ENCODE measurements at places on chromosomes 12 and 14.
A peak's percentile ranks its signal among the peaks of the same experiment; 100 is the strongest.

DNA sequence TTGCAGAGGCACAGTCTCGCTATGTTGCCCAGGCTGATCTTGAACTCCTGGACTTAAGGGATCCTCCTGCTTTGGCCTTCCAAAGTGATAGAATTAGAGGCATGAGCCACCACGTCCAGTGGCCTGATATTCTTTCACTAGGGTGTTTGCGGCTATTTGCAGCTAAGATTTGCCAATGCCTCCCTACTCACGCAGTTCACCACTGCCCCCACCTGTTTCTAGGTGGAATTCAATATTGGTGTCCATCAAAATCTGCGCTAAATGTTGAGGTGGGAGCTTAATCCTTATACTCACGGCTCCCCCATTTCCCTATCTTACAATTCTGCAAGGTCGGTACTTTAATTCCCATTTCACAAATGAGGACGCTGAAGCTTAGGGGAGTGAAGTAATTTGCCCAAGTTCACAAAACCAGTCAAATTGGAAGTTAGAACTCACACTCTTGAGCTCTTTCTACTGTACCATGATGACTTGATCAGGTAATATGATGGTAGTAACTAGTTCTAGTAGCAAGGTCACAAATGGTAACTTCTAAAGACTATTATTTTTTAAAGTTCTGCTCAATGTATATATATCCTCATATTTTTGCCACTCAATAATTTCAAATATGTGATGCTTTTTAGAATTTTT is 22.1 kb upstream of the LRRC9 start:
- no peak for DNase-seq

DNA sequence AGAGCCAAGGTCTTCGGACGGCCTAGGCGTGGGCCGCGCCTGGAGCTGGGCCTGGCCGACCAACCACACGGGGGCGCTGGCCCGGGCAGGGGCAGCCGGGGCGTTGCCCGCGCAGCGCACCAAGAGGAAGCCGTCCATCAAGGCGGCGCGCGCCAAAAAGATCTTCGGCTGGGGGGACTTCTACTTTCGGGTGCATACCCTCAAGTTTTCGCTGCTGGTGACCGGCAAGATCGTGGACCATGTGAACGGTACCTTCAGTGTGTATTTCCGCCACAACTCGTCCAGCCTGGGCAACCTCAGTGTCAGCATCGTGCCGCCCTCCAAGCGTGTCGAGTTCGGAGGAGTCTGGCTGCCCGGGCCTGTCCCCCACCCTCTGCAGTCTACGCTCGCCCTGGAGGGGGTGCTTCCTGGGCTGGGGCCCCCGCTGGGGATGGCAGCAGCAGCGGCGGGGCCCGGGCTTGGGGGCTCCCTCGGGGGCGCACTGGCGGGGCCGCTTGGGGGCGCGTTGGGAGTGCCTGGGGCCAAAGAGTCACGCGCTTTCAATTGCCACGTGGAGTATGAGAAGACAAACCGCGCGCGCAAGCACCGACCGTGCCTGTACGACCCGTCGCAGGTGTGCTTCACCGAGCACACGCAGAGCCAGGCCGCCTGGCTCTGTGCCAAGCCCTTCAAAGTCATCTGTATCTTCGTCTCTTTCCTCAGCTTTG is 4.4 kb upstream of the SHMT2 start:
- DNase-seq = peak; percentile 81

GRCh38 chr12:132783917-132784531 is 22.4 kb upstream of the ANKLE2 start:
- DNase-seq = no peak

- no peak for DNase-seq
Measured at GRCh38 chr12:105225505-105226015, 10.4 kb downstream of the APPL2 start.

DNA sequence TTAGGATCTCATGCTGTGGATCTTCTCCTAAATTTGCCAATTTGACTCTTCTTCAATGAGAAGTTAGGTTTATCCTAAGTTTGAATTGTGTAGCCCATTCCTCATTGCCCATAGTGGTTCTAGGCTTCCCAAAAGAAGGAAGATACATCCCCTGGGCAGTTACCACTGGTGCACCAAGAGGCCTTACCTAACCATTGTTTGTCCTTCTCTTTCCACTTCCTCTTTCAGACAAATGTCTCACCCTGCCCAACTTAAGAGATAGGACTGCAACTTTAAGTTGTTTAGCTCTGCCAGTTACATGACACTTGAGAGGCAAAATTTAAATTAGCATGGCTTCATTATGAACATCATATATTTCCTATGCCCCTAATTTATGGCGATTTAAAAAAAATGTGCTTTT is 9.4 kb upstream of the KCNH3 start:
- DNase-seq = no peak

GRCh38 chr12:96882862-96883261 is 24.2 kb upstream of the NEDD1 start:
- no peak for DNase-seq

- DNase-seq = no peak
Measured at GRCh38 chr12:71642264-71642663, 21.4 kb downstream of the ZFC3H1 start.

- no peak for DNase-seq
Measured at GRCh38 chr14:45194964-45195363, 58.0 kb downstream of the MIS18BP1 start.

DNA sequence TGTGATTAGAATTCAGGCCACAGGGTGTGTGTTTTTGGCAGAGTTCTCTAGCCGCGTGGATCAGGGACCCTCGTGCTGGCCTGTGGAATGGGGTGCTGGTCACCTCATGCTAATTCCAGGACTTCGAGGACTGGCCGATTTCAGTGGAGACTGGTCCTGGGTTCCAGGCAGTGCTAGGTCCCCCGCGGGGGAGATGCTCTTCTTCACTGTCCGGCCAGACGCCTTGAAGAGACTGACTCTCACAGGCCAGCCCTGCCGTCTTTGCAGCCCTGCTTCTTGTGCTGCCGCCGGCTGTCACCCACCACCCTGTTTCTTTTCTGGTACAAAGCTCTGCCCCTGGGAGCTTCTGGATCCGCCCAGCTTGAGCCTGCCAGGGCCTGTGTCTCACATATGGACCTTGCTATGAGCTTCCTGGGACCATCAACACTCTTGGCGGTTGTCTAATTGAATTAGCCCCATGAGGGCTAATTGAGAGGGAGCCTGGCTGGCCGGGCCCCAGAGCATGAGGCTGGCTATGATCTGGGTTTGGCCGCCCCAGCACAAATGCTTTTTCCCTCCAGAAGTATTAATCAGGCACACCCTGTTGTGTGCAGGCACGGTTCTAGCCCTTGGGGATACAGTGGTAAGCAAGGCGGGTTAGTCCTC is 8.2 kb downstream of the MLXIP start:
- no peak for DNase-seq

DNA sequence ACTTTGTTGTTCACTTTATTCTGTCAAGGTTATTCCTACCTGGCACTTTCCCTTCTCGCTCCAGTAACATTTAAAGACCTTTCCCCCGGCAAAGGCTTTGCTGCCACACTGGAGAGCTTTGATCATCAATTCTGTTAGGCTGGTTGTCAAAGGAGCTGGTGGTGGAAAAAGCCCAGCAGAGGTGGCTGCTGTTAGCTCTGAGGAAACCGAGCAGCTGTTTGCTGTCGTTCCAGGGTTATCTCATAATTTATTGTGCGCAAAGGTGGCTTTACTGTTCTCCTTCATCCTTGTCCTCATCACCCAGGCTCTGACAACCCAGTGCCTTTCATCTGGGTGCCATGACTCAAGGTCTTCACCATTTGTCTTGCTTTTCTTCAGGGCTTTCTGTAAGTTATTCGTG is 38.2 kb upstream of the CRADD start:
- no peak for DNase-seq

DNA sequence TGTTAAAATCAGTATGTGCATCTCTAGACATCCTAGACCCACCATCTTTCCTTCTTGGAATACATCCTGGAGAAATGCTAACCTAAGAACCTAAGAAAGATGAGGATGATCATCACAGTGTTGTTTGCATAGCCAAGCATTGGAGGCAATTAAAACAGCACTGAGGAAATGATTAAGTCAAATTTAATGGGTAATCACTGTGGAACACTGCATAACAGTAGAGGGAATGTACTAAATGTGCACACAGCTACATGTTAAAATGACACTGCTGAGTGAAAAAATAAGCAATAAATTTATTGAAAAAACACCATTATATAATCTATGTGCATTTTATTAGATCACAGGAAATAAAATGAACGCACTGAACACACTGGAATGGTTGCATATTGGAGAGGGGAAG is 987.1 kb upstream of the SEL1L start:
- DNase-seq = no peak

DNA sequence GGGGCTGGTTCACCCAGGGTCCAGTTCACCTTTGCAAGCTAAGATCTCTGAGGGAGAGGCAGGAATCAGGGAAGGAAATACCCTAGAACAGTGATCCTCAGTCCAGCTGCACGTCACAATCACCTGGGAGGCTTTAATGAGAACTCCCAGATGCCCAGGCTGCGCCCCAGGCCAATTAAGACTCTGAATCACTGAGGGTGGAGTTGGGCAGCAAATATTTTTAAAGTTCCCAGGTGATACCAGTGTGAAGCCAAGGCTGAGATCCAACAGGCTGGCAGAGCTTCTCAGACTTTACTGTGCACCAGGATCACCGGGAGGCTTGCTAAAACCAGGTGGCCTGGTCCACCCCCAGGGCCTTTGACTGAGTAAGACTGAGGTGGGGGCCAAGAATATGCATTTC is 23.8 kb downstream of the MYL2 start:
- no peak for DNase-seq

- DNase-seq = peak; percentile 70
Measured at GRCh38 chr14:92922883-92923743, at the start of gene CHGA. TSS of gene CHGA (plus strand) at chr14:92923150. CDS start at chr14:92923360, 210 bp downstream.

GRCh38 chr12:131677699-131678098 is 33.2 kb upstream of the SFSWAP start:
- no peak for DNase-seq

- no peak for DNase-seq
Measured at GRCh38 chr12:55469291-55469690, 647 bp downstream of the OR6C70 start.

- no peak for DNase-seq
Measured at GRCh38 chr14:97077253-97077653, 280.1 kb downstream of the VRK1 start.

DNA sequence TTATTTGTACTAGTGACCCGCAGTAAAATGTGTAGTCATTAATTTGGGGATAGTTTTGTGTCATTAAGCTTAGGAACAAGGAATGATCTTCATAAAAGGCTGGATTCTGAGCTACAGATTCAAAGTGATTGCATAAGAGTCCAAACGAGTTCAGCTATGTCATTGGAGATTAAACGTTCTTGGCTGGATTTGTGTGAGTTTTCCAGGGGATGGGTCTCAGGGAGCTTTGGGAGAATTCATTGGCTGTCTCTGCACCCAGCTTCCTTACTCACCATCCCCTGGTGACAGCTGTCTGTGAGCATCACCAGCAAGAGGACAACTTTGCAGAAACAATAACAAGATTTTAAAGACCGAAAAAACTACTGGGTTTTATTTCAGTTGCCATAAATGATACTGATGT is 130.4 kb downstream of the DAAM1 start:
- no peak for DNase-seq

DNA sequence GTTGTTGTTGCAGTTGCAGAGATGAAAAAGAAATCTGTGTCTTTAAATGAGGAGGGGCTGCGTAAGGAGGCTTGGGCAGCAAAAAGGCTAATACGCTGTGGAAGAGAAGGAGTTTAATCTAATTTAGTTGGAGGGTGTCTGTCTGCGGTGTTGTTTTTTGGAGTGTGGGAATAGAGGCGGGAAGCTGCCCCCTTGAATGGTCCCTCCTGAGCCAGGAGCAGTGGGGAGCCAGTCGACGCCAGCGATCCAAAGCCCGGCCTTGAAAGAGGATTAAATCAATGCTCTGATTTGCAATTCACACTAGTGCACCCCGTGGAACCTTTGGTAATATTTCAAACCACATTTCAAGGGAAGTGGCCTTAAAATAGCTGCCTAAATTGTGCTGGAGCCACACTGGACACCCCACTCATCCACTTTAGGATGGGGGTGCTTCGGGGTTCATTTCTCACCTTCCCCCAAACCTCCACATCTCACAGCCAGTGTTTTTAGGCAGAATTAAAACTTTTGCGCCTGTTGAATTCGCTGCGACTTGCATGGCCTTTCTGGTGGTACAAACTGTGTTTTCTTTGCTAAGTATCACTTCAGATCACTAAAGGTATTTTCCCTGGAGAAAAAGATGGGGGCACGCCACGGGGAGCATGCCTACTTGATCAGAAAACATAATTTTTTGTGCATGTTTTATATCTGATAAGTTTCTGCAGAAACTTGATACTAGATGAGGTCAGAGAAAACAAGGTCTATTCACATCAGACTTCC is 4.1 kb upstream of the FZD10 start:
- no peak for DNase-seq

DNA sequence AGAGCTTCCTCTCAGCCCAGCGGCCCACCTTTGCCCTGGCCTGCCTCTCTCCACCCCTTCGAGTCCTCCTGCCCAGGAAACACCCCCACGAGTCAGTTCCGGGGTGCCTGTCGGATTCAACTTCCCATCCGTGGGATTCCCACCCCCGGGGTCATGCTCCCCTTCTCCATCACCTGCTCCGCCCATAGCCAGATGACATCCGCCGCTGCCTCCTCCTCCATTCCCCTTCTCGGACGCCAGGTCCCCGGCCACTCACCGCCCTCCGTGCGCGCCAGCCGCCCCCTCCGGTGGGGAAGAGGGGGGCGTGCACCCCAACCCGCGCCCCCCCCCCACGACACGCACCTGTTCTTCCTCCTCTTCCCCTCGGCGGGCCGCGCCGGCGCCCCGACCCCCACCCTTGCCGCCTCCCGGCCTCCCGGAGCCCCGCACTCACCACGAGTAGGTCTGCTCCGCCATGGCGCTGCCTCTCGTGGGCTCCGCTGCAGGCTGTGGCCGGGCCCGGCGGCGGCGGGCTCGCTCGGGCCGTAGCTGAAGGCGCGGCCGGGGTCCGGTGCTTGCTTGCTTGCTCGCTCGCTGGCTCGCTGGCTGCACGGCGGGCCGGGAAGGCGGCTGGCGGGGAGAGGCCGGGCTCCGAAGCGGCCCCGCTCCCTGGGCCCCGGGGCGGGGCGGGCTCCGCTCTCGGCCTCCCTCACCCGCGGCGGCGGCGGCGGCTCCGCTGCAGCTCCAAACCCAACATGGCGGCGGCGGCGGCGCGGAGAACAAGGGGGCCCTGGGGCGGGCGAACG is 554 bp downstream of the SPPL3 start:
- DNase-seq = peak; percentile 70

DNA sequence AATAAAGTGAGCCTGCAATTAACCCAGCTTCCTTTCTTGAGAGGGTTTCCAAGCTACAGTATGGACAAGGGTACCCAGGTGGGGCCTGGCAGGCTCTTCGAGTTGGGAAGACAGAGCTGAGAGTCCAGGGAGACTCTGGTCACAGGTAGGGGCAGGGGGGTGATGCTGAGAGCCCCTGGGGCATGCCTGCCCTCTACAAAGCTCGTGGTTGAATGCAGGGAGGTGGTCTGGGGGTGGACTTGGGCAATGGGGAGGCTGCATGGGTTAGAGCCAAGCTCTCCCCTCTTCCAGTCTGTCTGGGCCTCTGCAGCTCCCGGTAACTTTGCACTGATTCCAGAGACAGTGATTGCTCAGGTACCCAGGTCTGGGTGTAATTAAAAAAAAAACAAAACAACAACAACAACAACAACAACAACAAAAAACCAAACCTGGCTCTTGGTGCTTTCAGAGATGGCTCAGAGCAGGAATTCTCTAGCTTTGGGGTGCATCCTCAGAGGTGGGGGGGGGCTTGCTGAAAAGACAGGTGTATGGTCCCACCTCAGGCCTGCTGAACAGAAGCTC is 30.8 kb upstream of the PPP2R5C start:
- no peak for DNase-seq
